ENCODE measurements at places on chromosomes 12 and 14.
A peak's percentile ranks its signal among the peaks of the same experiment; 100 is the strongest.

- no peak for DNase-seq
These were observed 186.0 kb upstream of the HMGA2 start for GRCh38 chr12:65638324-65638723.

- DNase-seq: no peak
These were observed 1.0 kb downstream of the KLHL33 start for GRCh38 chr14:20434701-20435581.

- DNase-seq: no peak
These were observed 58.6 kb downstream of the PHETA1 start for GRCh38 chr12:111310076-111310870.

DNA sequence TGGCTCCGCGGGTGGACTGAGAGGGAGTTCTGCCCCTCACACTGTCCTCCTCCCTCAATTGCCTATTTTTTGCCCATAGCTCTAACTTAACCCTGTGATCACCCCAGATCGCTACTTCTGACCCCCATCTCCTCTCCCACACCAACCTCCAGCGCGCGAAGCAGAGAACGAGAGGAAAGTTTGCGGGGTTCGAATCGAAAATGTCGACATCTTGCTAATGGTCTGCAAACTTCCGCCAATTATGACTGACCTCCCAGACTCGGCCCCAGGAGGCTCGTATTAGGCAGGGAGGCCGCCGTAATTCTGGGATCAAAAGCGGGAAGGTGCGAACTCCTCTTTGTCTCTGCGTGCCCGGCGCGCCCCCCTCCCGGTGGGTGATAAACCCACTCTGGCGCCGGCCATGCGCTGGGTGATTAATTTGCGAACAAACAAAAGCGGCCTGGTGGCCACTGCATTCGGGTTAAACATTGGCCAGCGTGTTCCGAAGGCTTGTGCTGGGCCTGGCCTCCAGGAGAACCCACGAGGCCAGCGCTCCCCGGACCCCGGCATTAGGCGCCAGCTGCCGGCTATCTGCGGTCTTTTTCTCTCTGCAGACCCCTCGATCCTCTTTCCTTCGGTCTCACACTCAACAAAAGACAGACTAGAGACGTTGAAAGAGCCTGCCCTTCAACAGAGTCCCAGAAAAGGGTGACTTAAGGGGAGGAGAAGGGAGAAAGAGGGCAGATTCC lies 3.0 kb upstream of the TBX3 start:
- DNase-seq: no peak

GRCh38 chr14:32075672-32076277 lies 1.3 kb upstream of the ARHGAP5 start:
- peak; percentile 80 for DNase-seq

GRCh38 chr14:28777471-28778137 lies 11.0 kb downstream of the FOXG1 start:
- no peak for DNase-seq

DNA sequence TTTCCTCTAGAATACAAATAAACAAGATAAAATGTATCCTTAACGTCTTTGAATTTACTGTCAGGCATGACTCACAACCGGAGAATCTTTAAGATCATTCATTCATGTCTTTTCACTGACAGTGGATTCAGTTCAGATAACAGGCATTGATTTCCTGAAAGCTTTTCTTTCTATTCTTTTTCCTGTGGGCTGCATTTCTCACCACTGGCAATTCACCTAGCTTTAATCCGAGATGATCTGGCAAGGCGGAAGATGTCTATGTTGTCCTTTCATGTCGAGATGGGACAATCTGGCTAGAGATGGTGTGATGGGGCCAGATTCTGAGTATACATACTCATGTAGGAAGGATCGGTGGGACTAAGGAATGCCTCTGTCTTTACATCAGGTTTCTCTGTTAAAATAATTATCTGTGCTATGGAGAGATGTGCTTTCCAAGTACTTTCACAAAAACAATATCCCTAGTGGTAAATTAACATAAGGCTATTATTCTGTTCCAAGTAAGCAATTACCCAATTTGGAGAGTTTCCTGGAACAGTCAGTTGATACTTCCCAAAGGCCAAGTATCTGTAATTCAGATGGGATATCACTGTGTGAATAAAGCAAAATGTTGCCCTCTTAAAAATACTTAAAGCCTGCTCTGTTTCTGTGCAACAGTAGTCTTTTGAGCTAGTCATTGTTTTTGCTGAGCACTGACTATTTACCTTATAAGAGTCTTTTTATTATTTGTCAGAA lies 17.8 kb downstream of the ACSS3 start:
- no peak for DNase-seq

DNA sequence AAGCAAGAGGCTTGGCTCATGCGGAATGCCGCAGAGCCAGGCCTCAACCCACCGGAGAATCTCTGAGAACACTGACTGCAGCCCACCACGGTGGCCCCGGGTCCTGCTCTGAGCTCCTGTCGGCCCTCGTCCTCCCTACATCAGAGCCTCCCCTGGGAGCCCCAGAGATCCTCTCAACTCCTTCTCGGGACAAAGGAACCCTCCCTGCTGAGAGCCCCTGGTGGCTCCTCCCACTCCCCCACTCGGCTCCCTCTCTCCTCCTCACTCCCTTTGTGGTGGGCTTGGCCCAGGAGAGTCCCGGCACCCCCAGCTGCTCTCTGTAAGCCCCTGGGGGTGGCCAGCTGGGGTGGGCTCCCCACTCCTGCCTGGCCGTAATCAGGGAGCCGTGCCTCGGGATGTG lies 11.1 kb upstream of the INF2 start:
- no peak for DNase-seq

GRCh38 chr12:124756760-124757159 lies 106.9 kb downstream of the SCARB1 start:
- DNase-seq: no peak

- peak; percentile 81 for DNase-seq
These were observed 73.0 kb downstream of the CIT start for GRCh38 chr12:119804011-119804641.

- DNase-seq: no peak
These were observed 936 bp downstream of the TFCP2 start for GRCh38 chr12:51171884-51172514.

DNA sequence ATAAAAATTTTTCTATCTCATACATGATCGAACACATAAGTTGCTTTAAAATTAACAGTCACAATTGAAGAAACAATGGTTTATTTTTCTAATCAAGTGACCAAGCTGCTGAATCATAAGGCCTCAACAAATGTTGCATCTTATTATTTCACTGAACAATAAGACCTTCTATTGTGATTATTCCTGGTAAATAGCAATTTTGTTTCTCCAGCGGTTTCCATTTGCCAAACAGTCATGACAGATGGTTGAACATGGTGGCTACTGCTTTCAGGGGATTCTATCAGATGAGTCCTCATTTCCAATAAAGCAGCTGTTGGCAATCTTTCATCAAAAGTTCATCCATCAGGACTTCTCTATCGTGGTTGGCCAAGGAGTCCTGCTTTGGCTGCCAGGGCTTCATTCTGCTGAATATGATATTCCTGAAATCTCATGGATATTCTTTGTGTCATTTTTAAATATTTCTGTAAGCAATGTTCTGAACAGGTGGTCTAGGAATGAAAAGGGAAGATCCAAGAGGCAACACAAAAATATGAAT lies 13.0 kb downstream of the TOMM20L start:
- no peak for DNase-seq

DNA sequence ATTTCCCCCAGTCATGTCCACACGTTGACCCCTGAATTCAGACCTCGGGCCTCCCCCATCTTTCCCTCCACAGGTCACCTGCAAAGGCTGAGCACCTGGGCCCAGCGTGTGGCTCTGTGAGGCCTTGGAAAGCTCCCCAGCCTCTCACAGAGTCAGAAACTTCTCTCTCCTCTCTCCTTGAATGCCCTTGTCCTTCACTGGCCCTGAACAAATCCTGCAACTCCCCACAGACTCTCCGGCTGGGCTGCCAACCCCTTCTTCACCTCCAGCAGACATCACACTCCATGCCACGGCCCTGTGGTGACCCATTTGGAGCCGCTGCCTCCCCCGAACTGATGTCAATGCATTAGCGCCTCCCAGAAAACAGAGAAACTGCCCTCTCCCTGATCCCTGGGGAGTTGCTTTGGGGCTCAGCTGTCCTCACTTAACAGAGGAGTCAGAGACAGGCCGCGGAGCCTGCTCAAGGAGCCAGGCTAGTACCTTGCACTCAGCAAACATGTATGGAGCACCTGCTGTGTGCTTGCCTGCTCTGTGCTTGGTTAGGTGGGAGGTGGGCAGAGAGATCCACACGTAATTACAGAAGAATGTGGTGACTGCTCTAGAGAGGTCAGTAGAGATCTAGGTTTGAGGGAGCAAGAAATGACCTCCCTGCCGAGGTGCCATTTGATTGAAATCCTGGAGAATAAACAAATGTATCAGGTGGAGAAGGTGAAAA lies 99.2 kb upstream of the PWP1 start:
- no peak for DNase-seq

- DNase-seq: no peak
These were observed 168.5 kb downstream of the FOXN3 start for GRCh38 chr14:89248411-89249064.

DNA sequence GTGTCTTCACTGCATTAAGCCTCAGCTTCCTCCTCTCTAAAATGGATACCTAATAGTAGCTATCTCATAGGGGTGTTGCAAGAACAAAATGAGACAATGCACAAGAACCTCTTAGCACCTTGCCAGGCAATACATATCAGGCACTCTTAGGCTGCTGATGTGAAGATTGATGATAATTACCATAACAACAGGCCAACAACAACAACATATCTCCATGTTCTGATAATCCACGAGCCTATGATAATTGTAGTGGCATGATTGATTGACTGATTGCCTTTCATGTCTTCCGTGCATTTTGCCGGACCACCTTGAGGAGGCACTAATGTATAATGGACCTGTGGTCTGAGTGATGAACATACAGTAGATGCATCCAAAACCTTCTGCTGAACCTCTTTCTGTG lies 50.7 kb upstream of the WSCD2 start:
- no peak for DNase-seq

GRCh38 chr12:49515266-49515665 lies 23.6 kb upstream of the KCNH3 start:
- no peak for DNase-seq

DNA sequence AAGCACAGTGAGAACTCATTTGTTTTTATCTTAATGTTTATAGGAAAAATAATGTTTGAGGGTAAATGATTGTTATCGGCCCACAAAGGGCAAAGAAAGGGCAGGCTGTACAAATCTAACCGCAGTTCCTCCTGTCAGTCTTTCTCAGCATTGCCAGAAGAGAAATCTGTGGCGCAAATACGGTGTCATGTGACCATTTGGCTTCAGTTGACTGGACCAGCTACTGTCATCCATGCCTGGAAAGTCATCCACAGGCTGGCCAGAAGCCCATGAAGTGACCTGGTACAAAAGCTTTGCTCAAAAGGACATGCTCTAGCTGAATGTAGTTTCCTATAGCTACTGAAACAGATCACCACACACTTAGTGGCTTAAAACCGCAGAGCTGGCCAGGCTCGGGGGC lies 43.6 kb downstream of the HCAR2 start:
- no peak for DNase-seq

DNA sequence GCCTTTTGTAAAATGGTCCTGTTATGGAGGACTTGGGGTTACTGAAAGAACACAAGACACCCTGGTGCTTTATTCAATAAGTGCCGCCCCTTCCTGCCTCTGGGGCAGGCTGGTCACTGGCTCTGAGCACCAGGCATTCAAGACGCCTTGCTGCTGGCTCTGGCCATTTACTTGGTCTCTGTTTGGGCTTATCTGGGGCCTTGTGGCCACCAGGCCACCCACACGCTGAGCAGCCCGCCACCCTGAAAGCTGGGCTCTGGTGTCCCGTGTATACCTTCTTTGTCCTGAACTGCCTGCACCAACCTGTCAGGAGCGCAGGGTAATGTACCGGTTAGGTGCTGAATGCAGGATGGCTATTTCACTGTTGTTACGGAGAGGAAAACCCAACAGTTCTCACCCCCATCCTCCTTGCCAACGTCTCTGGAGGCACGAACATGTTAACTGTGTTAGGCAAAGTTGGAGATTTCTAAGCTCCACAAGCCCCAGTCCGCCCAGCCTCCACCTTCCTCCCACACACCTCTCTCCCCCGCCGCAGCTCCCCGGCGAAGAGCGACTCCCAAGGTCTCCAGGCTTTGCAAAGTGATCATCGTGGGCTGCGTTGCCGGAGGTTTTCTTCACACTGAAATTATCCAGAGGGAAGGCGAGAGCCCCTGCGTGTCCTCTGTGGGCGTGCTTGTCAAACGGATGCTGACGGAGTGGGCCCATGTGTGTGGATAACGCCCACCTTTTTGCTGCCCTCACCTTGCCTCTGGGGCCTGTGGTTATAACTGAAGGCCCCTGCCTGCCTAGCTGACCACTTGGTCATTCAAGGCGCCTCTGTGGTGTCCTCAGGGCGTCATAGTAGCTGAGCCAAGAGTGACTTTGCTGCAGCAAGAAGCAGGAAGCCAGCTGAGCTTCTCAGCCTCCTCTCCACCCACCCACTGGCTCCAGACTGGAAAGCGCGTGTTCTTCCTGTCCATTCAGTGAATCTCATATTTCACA lies 18.8 kb upstream of the BEGAIN start:
- DNase-seq: peak; percentile 47

- DNase-seq: no peak
These were observed 13.2 kb downstream of the TCL1B start for GRCh38 chr14:95699412-95699811.

DNA sequence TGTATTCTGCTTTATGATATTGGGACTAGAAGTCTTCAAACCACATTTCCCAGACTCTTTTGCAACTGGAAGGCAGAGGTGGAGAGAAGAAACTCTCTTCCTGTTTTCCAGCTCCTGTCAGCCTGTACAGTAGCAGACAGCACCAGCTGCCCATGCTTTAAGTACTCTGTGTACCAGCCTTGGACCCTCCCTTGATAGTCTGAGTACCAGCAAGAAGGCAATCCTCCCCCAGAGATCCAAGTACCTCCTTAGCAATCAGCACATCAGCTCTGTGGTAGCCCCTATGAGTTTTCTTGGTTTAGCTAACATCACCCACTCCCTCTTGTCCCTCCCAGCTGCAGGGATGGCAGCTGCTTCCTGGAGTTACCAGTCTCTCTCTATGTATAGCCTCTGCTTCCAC lies 56.3 kb downstream of the STXBP6 start:
- DNase-seq: no peak

- DNase-seq: no peak
These were observed 69.9 kb downstream of the ARL6IP4 start for GRCh38 chr12:123050331-123050831.

GRCh38 chr12:116799955-116800354 lies 61.8 kb downstream of the RNFT2 start:
- DNase-seq: no peak

DNA sequence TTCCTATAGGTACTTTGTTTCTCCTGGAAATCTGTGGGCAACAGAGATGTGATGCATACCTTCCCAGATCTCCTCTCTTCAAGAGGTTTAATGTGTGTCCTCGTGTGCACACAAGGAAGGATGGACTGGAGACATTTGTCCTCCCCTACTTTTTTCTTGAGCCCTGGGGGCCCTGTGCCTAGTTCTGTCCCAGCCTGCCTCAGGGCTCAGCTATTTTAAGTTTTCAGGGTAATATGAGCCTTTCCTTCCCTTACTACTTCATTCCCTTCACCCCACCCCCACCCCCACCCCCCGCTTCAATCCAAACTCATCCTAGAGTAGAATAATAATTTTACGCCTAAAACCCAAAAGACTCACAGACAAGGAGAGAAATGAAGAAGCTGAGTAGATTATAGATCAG lies 446 bp downstream of the STAC3 start:
- no peak for DNase-seq

GRCh38 chr14:40100544-40101196 lies 668.4 kb upstream of the FBXO33 start:
- DNase-seq: no peak

GRCh38 chr12:95224202-95225170 lies 6.9 kb downstream of the VEZT start:
- no peak for DNase-seq

GRCh38 chr12:50052964-50053363 lies 4.4 kb upstream of the ASIC1 start:
- DNase-seq: no peak
